ENCODE measurements at places on chromosomes 6 and 20.

GRCh38 chr6:127951172-127951917 is 50.5 kb upstream of the THEMIS start:
- DNase-seq: no peak

DNA sequence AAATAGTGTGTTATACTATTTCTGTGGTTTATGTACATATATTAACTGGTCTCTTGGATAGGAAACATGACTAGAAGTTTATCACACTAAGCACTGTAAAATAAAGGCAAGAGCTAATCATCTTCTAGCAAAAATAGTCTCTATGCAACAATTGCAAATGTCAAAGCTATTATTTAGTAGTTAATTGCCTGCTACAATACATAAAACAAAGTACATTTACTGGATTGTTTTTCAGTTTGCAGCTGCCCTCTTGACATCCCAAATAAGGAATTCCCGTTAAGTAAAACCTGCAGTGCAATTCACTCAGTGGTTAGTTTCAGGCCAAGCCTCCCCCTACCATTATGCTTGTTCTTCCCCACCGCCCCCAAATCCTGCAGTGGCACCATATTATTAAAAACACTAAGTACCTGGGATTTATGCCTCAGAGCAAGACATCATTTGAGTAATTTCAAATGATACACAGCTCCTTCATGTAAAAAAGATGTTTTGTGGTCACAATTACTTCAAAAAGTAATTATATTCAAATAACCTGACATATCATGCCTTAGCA is 1.6 kb upstream of the ATP5F1E start:
- DNase-seq: no peak

DNA sequence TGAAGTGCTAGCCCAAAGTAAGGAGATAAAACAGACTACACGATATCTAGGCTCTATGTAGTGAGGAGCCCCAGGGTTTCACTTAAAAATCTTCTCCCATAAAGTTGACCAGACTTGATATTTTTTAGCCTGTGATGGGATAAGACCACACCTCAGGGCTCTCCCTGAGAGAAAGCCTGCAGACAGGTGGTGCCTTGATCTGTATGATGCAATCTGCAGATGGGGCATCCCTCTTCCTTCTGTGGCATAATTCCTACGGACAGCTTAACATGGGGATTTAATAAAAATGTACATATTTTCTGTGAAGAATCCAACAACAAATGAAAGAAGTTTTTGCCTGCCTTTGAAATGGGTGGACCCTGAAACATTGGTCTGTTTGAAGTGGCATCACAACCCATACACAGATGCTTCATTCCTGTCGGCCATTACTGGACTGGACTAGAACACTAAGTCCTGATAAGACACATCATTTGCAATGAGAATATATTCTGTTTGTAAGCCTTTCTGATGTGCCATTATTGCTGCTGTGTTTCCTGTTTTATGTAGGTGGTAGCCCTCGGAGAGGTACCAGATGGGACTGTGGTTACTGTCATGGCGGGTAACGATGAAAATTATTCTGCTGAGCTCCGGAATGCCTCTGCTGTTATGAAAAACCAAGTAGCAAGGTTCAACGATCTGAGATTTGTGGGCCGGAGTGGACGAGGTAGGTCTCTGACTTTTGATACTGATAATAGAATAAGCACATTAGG is 53.8 kb upstream of the SUPT3H start:
- DNase-seq: no peak

DNA sequence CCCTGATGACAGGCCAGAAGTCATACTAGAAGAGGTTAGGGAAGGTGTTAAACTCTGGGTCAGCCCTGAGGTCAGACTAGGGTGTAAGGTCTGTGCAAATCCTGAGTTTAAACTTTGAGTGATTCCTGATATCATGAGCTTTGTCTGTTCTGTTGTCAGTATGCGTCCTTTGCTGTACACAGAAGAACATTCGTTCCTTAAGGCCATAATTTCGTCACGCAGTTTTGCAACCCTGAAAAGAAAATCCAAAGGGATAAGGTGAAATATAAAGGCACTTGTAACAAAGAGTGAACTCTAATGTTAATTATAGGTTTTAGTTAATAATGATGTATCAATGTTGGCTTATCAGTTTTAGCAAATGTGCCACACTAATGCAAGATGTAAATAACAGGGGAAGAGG is 2.3 kb downstream of the DST start:
- no peak for DNase-seq

DNA sequence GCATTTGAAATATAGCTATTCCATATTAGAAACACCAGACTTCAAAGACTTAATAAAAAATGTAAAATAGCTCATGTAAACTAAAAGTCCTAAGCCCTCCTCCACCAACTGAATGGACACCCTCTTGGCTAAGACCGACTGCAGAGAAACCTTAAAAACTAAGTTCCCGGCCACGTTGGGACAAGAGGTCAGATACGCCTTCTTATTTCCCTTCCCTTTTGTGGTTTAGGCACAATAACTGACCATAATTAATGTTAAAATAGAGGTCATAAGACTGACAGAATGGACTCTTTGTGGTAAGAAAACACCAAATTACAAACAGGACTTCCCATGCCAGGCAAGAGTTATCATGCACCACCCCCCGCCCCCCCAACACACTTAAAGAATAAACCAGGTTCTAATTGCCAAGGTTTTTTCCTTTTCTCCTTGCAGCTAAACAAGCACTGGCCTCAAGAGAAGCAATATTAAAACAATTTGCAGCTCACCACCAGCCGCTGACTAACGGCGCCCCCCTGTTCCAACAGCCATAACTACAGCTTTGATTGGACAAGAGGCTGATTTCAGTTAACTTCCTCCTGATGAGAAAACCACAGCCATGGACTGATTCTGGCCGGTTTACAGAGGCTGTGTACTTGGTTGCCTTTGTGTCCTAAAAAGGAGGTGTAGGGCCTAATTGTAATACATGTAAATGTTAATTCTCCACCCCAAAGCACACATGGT is 10.7 kb upstream of the LAMP5 start:
- DNase-seq: no peak

DNA sequence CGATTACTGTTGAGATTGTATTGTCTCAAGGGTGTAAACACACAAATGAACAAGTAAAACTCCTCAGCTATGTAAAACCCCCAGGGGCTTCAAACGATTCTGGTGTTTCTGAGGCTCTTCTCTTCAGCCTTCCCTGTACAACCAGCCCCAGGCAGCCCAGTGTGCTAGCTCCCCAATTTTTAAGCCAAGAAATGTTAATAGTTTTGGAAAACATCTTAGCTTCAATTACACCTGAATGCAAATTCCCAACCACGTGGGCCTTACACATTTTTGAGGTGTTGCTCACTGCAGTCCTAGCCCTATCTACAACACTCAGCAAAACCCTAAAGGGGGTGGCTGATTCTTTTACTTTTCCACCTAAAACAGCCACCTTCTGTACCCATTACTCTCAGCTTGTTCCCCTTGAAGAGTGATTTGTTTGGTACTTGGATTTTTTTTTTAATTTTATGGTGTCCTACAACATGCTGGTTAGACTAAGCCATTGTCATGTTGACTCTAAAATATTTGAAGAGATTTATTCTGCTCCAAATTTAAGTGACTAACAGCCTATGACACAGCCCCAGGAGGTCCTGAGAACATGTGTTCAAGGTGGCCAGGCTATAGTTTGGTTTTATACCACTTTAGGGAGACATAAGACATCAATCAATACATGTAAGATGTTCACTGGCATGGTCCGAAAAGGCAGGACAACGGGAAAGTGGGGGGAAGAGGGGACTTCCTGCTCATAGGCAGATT is 48.7 kb downstream of the ADAT2 start:
- no peak for DNase-seq

GRCh38 chr6:46539866-46540265 is 48.6 kb upstream of the RCAN2 start:
- DNase-seq: no peak

GRCh38 chr20:1297486-1297885 is 31.4 kb downstream of the SNPH start:
- DNase-seq: no peak

GRCh38 chr20:32911355-32911754 is 52.6 kb downstream of the EFCAB8 start:
- no peak for DNase-seq

DNA sequence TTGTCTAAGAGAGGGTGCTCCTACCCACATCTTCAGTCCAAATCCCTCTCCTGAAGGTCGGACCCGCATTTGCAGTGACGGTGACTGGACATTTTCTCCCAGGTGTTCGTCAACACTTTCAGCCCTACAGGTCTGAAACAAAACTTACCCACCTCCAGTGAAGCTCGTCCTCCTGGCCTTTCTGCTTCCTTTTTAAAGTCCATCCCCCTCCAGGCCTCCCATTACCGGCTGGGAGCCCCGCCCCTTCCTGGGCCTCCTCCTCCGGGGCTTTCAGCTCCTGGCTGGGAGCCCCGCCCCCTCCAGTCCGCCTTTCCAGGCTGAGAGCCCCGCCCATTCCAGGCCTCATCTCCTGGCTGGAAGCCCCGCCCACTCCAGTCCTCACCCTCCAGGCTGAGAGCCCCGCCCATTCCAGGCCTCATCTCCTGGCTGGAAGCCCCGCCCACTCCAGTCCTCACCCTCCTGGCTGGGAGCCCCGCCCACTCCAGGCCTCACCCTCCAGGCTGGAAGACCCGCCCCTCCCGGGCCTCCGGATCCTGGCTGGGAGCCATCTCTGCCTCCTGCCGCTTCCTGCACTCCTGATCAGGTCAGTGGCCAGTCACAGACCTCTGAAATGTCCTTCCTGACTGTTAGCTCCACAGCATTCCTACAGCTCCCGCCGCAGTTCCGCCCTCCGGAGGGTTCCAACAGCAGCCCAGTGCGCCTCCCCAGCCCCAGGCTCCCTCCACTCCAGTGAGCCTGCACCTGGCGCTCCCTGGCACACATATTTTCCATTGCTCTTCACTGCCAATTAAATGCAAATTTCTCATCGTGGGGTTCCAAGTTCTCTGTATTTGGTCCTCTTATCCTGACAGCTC is 98.5 kb downstream of the LY86 start:
- peak; percentile 91 for DNase-seq

DNA sequence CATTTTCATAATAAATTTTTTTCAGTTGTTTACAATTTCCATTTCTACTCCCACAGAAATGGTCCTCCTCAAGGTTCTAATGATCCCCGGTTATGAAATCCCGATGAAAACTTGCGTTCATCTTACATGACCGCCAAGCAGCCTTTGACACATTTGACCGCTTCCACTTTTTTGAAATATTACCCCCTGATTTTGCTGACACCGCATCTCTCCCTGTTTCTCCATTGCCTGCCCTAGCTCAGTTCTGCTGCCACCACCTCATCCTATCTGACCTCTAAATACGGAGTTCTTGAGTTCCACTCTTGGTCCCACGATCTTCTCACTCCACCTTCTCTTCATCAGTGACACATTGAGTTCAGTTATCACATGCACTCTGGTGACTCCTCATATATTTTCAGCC is 74.1 kb downstream of the SLC35B3 start:
- no peak for DNase-seq

DNA sequence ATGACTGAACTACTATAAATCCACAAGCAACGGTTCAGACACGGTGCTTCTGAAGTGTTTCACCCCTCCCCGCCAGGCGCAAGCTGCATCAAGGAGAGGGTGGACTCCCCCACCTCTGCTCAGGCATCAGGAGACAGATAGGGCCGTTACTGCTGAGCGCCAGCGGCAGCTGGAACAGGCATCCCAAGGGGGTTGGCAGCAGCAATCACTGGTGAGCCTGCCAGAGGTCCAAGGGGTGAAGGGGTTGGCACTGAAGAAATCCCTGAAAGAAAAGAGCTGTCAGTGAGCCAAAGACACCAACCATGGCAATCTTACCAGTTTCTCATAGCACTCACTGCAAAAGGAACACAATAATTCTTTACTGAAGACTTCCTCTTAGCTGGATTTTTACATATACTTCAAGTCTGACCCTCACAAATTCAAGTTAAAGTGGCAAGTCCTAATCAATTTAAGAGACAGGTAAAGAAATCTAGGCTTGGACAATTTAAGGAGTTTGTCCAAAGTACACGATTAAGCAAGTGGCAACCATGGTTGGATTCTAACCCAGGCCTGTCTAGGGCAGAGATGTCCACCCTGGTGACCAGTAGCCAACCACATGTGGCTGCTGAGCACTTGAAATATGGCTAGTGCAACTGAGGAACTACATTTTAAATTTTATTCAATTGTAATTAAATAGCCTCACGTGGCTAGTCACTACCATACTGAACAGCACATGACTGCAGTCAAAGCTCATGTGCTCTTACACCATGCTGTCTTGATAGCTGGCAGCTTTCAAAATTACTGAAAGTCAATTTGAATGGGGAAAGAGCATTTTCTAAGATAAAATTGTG is 21.7 kb upstream of the TBC1D20 start:
- DNase-seq: no peak

GRCh38 chr6:143507358-143508145 is 4.0 kb downstream of the FUCA2 start:
- DNase-seq: no peak

DNA sequence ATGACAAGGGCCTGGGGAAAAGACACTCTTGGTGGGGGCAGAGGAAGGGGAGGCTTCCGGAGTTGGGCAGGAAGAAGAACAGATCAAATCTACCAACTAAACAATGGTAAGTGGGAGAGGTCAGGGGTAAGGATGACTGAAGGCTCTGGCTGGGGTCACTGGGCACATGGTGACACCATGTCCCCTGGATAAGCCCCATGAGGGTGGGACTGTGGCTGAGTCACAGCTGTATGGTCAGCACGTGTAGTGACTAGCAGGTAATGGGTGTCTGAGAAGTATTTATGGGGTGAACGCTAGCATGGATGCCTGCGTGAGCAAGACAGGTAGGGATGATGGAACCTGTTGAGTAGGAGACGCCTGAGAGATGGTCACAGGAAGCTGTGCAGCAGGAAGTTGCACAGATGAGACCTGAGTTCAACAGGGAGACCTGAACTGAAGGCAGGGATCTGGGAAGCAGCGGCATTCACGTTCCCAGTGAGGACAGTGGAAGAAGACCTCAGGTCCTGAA is 64.5 kb upstream of the SNX9 start:
- DNase-seq: no peak

- no peak for DNase-seq
Observed at GRCh38 chr6:22149096-22149495, 147.7 kb downstream of the PRL start.

- DNase-seq: no peak
Observed at GRCh38 chr6:141203902-141204575, 928.7 kb upstream of the GJE1 start.

DNA sequence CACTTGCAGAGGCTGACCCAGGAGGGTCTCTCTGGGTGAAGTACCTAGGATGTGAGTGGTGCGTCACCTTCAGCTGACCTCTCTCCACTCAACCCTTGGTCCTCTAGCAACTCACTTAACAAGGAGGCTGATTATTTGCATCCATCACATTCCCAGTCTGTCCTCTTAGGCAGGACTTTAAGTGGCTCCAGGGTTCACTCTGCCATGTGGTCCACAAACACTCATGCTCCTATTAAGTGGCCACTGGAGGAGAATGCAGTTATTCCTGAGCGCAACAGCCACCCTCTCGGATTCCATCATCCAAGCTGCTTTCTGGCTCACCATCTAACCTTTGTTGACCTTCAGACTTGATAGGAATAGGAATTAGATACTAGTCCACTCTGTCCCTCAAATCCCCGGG is 61.1 kb upstream of the SCAF8 start:
- no peak for DNase-seq

GRCh38 chr6:111850295-111850937 is 22.8 kb downstream of the FYN start:
- DNase-seq: no peak

GRCh38 chr6:144767051-144767450 is 481.9 kb downstream of the UTRN start:
- DNase-seq: no peak

- no peak for DNase-seq
Observed at GRCh38 chr20:45181639-45182038, 6.9 kb downstream of the PI3 start.

Measured in pulmonary artery endothelial cell (primary cell).